ENCODE measurements at places on chromosomes 3 and 15.

DNA sequence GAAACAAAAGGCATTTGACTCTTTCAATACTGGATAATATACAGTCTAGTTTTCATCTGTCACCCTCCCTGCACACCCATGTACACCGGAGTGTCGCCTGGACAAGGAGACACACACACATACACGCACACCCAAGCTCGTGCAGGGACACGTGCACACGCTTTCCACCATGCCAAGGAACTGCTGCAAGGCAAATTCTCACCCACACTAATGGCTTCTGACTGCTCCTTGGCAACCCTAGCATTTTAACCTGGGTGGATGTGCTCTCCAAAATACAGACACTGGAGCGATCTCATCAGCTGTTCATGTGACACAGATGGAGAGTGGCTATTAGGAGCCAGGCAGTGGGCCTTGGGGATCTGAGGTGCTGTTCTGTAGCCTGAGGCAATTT, 61.6 kb downstream of the MEIS2 start:
- DNase-seq, result no peak

GRCh38 chr3:73610493-73610892, 14.2 kb downstream of the PDZRN3 start:
- DNase-seq, result no peak

GRCh38 chr15:101424984-101425383, 64.5 kb downstream of the PCSK6 start:
- DNase-seq, result no peak

DNA sequence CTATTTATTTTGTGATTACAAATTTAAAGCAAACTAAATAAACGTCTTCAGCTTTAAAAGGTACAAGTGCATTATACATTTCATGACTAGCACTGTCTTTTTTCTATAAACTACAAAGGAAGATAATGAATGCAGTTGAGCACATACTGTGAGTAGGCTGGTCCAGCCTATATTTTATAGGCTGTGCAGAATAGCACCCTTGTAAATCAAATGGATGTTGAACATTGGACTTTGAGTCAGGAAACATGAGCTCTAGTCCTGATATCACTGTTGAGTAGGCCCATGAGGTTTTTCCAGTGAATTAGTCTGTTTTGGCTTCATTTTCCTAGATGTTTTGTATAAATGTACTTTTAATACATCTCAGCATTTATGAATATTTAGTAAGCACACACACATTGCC, 447.3 kb upstream of the KCNMB2 start:
- no peak for DNase-seq

GRCh38 chr15:43775411-43775965, 1.3 kb downstream of the ELL3 start:
- DNase-seq, result no peak

GRCh38 chr3:78875851-78876250, 891.9 kb downstream of the ROBO1 start:
- no peak for DNase-seq

GRCh38 chr3:129233538-129233937, 15.9 kb upstream of the COPG1 start:
- no peak for DNase-seq

GRCh38 chr15:60924916-60925397, 304.1 kb downstream of the RORA start:
- no peak for DNase-seq

GRCh38 chr3:71859123-71859519, 74.2 kb upstream of the PROK2 start:
- no peak for DNase-seq

- no peak for DNase-seq
These were observed 816.3 kb upstream of the SEMA6D start for GRCh38 chr15:46901001-46901400.

- DNase-seq, result no peak
These were observed 31.2 kb upstream of the MYO5C start for GRCh38 chr15:52326756-52327155.

GRCh38 chr3:128748557-128748956, 22.6 kb downstream of the RAB7A start:
- no peak for DNase-seq

DNA sequence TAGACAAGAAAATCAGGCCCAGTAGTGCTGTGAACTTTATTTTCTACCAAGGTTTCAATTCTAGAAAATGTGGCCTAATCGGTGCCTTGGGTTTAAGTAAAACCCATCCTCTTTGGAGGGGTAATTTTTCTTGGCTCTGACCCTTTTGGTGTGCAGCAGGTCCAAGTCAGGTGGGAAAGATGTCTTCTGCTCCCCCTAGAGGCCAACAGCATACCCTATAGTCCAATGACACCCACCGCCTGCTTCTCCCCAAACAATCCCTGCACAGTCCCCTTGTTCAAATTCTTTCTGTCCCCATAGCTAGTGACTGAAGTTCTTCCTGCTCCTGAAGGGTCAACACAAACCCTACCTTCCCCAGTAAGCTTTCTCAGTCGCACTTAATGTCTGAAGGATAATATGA, 261.8 kb upstream of the GOLGA6L4 start:
- no peak for DNase-seq

DNA sequence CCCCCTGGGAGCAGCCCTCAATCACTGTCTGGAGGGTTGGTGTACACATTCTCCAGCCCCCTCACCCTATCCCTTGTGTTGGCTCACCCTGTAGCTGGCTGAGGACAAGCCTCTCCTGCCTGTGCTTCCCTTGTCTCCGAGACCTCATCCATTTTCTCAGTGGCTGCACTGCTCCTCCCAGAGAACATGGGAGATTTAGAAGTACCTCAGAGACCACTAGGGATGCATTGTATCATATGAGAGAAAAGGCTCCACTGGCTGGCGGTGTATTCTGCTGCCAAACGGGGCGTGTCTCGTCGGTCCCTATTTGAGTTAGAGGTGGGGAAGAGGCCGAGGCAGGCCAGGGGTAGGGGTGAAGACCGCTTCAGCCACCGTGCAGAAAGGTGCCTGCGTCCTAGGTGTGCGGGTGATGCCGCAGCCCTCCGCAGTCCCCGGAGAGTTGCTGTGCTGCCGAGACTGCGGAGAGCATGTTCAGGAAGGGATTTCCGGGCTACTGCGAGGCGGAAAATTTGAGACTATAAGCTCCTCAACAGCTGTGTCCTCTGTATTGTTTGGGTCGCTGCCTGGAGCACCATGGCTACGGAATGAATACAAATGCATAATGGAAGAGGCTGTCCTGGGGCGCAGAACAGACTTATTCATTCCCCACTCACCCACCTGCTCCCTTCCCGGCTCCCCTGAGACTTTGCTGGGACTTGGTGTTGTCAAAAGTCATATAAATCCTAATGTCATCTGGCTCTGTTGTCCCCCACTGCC, 43.8 kb downstream of the SPSB4 start:
- DNase-seq, result no peak

GRCh38 chr15:39239562-39239961, 341.3 kb upstream of the THBS1 start:
- DNase-seq, result no peak

DNA sequence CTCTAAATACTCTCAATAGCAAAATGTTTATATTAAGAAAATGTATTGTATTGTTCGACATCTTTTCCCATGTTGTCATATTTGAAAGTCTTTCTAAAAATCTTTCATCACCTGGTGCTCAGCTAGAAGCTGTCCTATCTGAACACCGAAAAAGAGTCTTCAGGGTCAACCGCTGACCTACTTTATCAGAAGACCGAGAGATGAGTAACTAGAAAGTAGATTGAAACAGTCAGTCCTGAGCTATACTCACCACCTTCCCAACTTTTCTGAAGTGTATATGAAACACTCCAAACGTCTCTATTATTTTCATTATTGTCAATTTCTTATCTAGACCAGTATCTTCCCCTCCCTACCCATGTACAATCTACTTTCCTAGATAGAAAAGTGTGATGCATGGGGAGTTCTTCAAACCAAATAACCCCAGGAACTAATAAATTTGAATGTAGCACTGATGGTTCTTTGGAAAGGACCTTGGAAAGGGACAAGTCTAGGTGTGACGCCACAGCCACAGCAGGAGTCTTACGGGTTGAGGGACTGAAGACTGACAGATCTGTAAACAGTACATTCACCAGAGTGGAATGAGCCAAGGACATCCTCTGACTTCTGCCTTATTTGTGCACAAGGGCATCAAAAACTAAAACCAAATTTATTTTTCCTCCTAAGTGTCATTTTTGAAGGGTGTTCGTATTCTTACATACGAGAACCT, 58.6 kb downstream of the TMOD3 start:
- DNase-seq, result no peak

GRCh38 chr3:58043933-58044332, 35.7 kb downstream of the FLNB start:
- DNase-seq, result no peak

DNA sequence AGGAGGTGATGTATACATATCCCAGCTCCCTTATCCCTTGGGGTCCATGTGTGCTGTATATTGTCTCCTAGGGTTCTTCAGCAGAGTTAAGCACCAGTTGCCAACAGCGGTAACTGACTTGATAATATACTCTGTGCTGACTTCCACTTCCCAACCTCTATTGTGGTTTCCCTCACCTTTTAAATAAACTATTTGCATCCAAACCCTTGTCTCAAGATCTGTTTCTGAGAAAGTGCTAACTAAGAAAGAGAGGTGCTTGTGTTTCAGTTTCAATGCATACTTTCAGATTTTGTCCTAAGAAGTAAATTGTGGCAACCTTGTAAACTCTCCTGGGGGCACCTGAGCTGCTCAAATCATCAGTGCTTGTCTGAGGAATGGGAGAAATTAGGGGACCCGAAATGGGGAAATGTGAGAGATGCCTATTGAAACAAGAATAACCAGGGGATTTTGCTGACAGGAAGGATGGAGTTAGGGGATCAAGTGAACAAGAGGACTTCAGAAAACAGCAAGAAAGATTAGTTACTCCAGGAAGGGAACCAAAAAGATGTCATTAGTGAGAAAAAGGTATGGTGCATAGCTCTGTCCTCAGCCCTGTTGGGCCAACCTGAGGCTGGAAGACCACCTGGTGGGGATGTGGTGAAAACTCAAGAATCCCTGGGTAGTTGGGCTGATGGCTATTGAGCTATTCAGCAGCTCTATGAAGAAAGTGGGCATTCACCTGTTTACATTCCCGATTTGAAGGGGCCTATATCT, 50.9 kb upstream of the MRPL3 start:
- no peak for DNase-seq

GRCh38 chr3:54321520-54321919, 199.2 kb downstream of the CACNA2D3 start:
- no peak for DNase-seq

All from omental fat pad (tissue), 4 donors.